ENCODE measurements at places on chromosomes 12 and 14. TPM values are rescaled to one million over a fixed set of nuclear protein-coding genes. Genes with fewer than 3 reads are reported as not detected.

The GPRC5D gene
- 0.40 TPM for total RNA-seq

The GRIP1 gene
- total RNA-seq = 7.9 TPM

The C14orf180 gene
- total RNA-seq = not detected

The TMTC1 gene
- total RNA-seq = 210 TPM

The PLCZ1 gene
- not detected for total RNA-seq

DNA sequence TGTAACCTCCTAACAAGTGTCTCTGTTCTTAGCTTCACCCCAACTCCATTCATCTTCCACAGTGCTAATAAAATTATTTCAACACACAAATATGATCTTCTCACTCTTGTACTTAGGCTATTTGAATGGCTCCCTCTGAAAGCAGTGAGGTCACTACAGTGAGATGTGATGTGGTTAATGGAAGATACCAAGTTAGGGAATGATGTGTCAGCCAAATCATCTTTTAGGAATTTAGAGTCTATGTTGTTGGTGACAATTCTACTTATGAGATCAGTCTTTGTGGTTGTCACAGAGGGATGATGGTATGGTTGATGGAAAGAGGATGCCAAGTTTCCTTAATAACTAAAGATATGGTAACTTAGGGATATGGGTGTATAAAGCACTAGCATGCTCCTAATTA lies 57.6 kb downstream of the POLR3B start:
- DNase-seq = no peak
- H3K4me3 ChIP-seq = no peak overlapping the region
- peaks cover 59% of the 10 kb centered on the region for H3K36me3 ChIP-seq
- no peaks in the 10 kb centered on the region for H3K27me3 ChIP-seq

- no peak overlapping the region for H3K27ac ChIP-seq
- no peak for DNase-seq
- no peaks in the 10 kb centered on the region for H3K27me3 ChIP-seq
- no peaks in the 10 kb centered on the region for H3K4me1 ChIP-seq
- H3K36me3 ChIP-seq = no peaks in the 10 kb centered on the region
- no peak overlapping the region for H3K4me3 ChIP-seq
Observed at GRCh38 chr12:114588061-114588460, 95.9 kb downstream of the TBX3 start.

GRCh38 chr12:31444736-31445135 lies 118.8 kb upstream of the SINHCAF start:
- H3K4me1 ChIP-seq = no peaks in the 10 kb centered on the region
- no peak overlapping the region for H3K4me3 ChIP-seq
- H3K27me3 ChIP-seq = no peaks in the 10 kb centered on the region
- H3K36me3 ChIP-seq = peaks cover 3% of the 10 kb centered on the region
- H3K27ac ChIP-seq = no peak overlapping the region
- DNase-seq = no peak

GRCh38 chr14:61569812-61570548 lies 125.3 kb upstream of the HIF1A start:
- no peak overlapping the region for H3K4me3 ChIP-seq
- no peaks in the 10 kb centered on the region for H3K36me3 ChIP-seq
- peak; percentile 86 for DNase-seq
- H3K4me1 ChIP-seq = peaks cover 78% of the 10 kb centered on the region

DNA sequence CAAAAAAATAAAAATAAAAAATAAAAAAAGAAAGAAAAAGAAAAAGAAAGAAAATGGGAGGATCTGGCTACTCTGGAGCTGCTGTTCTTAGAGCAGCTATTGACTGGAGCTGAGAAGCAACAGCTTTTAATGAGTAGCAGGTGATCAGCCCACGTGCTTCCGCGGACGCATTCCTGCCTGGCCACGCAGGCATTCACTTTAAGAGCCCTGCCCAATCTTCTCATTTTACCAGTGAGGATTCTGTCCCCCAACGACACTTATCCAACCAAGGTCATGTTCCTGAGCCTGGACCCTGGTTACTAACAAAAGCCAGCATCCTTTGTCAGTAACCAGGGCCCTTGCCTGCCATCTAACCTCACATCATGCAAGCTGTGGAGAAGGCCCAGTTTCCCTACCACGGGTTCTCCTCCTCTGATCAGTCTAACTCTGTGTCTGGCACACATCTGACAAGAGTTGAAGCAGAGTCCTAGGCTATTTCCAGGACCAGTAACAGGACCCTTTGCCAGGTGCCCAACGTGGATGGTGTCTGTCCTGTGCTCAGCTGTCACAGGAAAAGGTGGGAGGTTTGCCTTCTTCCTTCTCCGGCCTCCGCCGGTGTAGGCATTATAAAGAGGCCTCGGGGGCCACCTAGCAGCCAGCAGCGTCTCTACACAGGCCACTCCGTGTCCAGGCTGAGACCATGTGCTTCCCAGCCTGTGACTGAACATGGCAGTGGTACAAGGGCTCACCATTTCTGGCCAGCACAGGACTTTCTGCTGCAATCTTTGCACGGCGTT lies 60.9 kb upstream of the GPATCH2L start:
- H3K27me3 ChIP-seq = no peaks in the 10 kb centered on the region
- H3K4me1 ChIP-seq = no peaks in the 10 kb centered on the region
- DNase-seq = no peak
- no peak overlapping the region for H3K4me3 ChIP-seq
- H3K27ac ChIP-seq = no peak overlapping the region

DNA sequence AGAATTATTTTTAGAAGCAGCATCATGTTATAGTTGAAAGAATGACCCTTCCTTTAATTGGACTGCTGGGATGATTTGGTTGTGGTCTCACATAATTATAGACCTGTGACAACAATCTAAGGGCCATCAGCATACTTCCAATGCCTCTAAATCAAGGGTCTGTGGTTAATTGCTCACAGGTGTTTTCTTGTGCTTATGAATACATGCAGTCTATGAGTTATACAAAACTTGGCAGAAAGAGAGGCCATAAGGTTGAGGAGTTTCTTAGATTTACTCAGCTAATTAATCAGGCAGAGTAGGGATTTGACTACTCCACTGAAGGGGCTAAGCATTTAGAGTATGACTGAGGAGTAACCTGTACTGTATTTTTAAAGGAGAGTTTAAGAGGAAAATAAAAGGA lies 37.0 kb upstream of the FRMD6 start:
- H3K27me3 ChIP-seq = no peaks in the 10 kb centered on the region
- H3K4me3 ChIP-seq = no peak overlapping the region
- no peak overlapping the region for H3K27ac ChIP-seq
- H3K4me1 ChIP-seq = no peaks in the 10 kb centered on the region

GRCh38 chr12:105461271-105461943 lies 130.9 kb downstream of the C12orf75 start:
- no peak overlapping the region for H3K4me3 ChIP-seq
- H3K27me3 ChIP-seq = no peaks in the 10 kb centered on the region
- H3K36me3 ChIP-seq = no peaks in the 10 kb centered on the region
- no peaks in the 10 kb centered on the region for H3K4me1 ChIP-seq
- H3K27ac ChIP-seq = no peak overlapping the region
- no peak for DNase-seq

GRCh38 chr12:5295996-5296395 lies 135.9 kb upstream of the NTF3 start:
- DNase-seq = no peak
- no peaks in the 10 kb centered on the region for H3K27me3 ChIP-seq
- no peaks in the 10 kb centered on the region for H3K4me1 ChIP-seq
- H3K4me3 ChIP-seq = no peak overlapping the region
- H3K27ac ChIP-seq = no peak overlapping the region

DNA sequence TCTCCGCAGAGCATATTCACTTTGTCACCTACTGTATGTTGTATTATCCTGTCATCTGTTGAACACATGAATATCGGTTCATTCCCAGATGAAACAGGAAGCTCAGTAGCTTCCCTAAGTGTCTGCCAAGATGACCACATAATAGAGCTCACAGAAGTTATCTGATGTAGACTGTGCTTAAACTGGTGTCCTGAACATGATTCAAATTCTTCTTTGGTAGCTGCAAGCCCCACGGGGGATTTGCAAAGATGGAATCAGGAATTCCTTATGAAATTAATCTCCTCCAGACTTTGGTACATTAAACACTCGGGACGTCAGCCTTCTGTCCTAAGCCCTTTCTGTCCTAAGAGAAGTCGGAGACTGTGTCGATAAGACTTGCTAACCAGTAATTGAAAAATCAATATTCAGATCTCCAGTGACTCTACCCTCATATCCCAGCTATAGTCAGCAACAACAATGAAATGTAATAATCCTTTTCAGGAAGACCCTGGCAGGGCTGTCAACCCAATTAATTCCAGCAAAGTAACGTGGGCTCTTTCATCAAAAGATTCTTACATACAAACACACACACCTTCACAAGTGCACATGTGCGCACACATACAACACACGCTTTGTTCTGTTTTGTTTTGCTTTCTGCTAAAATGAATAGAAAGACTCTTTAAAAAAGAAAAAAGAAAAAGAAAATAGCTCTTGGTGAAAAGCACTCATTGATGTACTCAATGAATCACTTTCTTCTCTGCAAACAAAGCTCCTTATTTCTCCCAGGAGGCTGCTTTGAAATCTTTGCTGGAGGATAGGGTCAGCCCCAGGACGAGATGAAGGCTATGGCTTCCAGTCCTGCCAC lies 127.2 kb downstream of the RIMBP2 start:
- peaks cover 21% of the 10 kb centered on the region for H3K27me3 ChIP-seq
- no peaks in the 10 kb centered on the region for H3K4me1 ChIP-seq
- no peaks in the 10 kb centered on the region for H3K36me3 ChIP-seq
- DNase-seq = no peak

DNA sequence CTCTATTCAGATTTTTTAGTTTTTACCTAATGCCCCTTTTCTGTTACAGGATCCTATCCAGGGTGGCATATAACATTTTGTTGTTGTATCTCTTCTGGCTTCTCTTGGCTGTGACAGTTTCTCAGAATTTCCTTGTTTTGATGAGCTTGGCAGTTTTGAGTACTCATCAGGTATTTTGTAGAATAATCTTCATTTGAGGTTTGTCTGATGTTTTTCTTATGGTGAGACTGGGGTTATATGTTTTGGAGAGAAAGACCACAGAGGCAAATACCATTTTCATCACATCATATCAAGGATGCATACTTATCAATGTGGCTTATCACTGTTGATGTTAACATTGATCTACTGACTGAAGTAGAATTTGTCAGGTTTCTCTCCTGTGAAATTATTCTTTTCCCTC lies 14.0 kb upstream of the LYZ start:
- H3K36me3 ChIP-seq = no peaks in the 10 kb centered on the region
- no peak overlapping the region for H3K27ac ChIP-seq
- H3K27me3 ChIP-seq = no peaks in the 10 kb centered on the region
- no peak overlapping the region for H3K4me3 ChIP-seq

GRCh38 chr14:58887931-58888330 lies 250.2 kb downstream of the DACT1 start:
- no peak overlapping the region for H3K27ac ChIP-seq
- H3K4me1 ChIP-seq = no peaks in the 10 kb centered on the region
- H3K27me3 ChIP-seq = no peaks in the 10 kb centered on the region
- H3K36me3 ChIP-seq = no peaks in the 10 kb centered on the region
- DNase-seq = no peak
- H3K4me3 ChIP-seq = no peak overlapping the region

DNA sequence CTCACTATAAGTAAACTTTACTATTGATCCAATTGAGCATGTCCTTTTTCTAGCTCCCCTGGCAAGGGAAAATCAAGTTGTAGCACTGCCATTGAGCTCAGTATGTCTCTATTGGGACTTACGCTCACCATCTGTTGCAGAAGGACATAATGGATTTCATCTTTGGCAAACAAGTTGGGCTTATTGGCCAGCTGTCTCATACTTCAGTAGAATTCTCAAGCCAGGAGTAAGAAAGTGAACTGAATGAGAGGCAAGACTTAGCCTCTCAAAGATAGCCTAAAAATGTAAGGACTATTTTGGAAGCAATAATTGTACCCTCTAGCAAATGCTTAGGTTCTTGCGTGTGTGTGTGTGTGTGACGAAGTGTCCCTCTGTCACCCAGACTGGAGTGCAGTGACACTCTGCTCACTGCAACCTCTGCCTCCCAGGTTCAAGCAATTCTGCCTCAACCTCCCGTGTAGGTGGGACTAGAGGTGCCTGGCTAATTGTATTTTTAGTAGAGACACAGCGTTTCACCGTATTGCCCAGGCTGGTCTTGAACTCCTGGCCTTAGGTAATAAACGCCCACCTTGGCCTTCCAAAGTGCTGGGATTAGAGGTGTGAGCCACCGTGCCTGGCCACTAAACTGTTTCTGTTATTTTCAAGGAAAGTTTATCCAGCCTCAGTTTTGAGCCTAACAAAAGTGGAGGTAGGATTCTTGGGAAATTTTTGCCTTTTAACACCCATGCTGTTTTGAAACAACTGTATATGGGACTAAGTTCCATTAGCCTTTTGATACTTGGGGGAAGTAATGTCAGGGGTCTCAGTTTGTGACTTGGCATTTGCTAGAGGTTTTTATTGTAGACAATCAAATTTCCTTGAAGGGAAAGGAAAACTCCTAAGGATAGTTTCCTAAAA lies 7.0 kb downstream of the HNRNPA1 start:
- no peak overlapping the region for H3K4me3 ChIP-seq
- H3K27me3 ChIP-seq = no peaks in the 10 kb centered on the region
- peaks cover 54% of the 10 kb centered on the region for H3K36me3 ChIP-seq
- DNase-seq = no peak
- no peak overlapping the region for H3K27ac ChIP-seq

GRCh38 chr12:5803532-5803931 lies 141.5 kb downstream of the ANO2 start:
- H3K36me3 ChIP-seq = no peaks in the 10 kb centered on the region
- no peaks in the 10 kb centered on the region for H3K4me1 ChIP-seq
- H3K4me3 ChIP-seq = no peak overlapping the region
- H3K27ac ChIP-seq = no peak overlapping the region
- no peaks in the 10 kb centered on the region for H3K27me3 ChIP-seq
- no peak for DNase-seq

- H3K4me3 ChIP-seq = no peak overlapping the region
- H3K27ac ChIP-seq = no peak overlapping the region
- H3K27me3 ChIP-seq = no peaks in the 10 kb centered on the region
- no peaks in the 10 kb centered on the region for H3K4me1 ChIP-seq
Observed at GRCh38 chr14:65128096-65128495, 25.8 kb upstream of the MAX start.

DNA sequence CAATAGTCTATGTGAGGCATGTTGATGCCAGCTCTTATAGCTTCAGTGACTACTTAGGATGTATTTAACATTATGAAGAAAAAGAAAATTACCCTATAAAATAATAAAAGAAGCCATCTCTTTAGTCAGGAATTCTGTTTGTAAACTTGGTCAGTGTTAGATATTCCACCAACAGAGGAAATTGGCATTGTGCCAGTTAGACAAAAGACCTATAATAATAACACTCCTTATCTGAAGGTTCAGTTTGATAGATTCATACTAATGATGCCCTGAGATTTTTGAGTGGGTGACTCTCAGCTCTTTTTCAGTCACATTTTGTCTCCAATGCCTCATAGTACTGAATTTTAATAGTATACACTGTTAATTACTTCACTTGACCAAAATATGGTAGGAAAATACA lies 6.6 kb downstream of the SYT10 start:
- H3K4me1 ChIP-seq = no peaks in the 10 kb centered on the region
- H3K4me3 ChIP-seq = no peak overlapping the region
- no peak overlapping the region for H3K27ac ChIP-seq
- H3K27me3 ChIP-seq = no peaks in the 10 kb centered on the region
- no peaks in the 10 kb centered on the region for H3K36me3 ChIP-seq
